CD8-positive, alpha-beta memory T cell (primary cell): ENCODE measurements at places on chromosomes 5 and 9. TPM values are rescaled to one million over a fixed set of nuclear protein-coding genes. Genes with fewer than 3 reads are reported as not detected.
A peak's percentile ranks its signal among the peaks of the same experiment; 100 is the strongest.

GRCh38 chr9:80622508-80622907 lies 1050.7 kb downstream of the TLE4 start:
- DNase-seq, result no peak

DNA sequence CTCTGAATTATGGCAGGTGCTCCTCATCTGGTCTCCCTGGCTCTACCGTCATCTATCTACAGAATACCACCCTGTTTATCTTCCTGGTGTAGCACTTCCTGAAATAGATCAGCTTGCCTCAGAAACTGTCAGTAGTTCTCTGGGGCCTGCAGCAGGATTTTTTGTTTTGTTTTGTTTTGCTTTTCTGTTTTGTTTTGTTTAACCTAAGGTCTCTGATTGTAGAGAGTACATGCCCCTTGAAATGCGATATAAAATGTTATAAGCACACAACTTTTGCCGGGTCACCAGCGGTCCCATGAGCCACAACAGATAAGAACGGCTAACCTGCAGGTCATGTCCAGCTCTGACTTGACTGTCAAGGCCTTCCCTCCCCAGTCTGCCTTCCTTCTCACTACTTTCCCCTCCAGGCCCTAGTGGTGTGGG lies 26.6 kb upstream of the CREBRF start:
- no peak for DNase-seq

GRCh38 chr9:132260846-132261245 lies 93.9 kb downstream of the SETX start:
- no peak for DNase-seq

GRCh38 chr5:18236386-18236785 lies 602.1 kb downstream of the TAF11L14 start:
- DNase-seq, result no peak

- DNase-seq, result no peak
Observed at GRCh38 chr5:98416541-98416940, 356.9 kb upstream of the RGMB start.

DNA sequence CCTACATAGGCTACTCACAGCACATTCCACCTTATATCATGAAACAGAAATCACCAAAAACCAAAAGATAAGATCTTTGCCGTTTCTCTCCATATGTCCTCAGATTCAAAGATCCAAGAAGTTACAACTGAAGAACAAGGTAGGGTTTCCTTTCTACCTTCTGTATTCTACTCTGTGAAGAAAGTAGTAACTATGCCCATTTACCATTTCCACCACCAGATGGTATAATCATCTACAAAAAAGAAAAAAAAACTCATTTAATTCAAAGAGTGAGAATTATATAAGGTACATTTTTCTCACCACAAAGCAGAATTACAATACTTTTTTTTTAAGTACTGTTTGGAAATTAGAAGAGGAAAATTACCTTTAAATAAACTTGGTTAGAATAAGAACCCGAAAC lies 172.6 kb upstream of the PTGER4 start:
- no peak for DNase-seq

- DNase-seq, result no peak
Observed at GRCh38 chr5:11715461-11716196, 188.6 kb downstream of the CTNND2 start.

- no peak for DNase-seq
Observed at GRCh38 chr5:139952574-139952973, 90.5 kb downstream of the NRG2 start.

GRCh38 chr5:119037496-119038215 lies 33.2 kb upstream of the DMXL1 start:
- no peak for DNase-seq

- no peak for DNase-seq
Observed at GRCh38 chr5:1226839-1227581, 1.8 kb downstream of the SLC6A18 start.

DNA sequence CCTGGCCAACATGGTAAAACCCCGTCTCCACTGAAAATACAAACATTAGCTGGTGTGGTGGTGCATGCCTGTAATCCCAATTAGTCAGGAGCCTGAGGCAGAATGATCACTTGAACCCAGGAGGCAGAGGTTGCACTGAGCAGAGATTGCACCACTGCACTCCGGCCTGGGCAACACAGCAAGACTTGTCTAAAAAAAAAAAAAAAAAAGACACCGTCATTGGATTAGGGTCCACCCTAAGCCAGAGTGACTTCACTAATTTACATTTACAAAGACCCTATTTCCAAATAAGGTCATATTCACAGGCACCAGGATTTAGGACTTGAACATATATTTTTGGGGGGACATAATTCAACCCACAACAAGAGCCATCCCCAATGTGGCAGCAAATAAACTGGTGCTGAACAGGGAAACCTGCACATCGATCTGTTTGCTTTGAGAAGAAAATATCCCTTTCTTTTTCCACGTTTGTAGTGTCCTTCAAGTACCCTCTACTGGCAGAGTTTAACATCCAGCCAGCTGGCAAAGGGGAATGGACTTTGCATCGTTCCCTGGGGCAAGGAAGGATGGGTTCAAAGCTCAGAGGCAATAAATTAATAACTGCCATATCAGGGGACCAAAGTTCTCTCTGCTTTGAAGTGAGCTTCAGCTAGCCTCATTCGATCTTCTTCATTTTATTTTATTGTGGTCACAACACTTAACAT lies 3.7 kb upstream of the DNAJC25 start:
- DNase-seq, result no peak

DNA sequence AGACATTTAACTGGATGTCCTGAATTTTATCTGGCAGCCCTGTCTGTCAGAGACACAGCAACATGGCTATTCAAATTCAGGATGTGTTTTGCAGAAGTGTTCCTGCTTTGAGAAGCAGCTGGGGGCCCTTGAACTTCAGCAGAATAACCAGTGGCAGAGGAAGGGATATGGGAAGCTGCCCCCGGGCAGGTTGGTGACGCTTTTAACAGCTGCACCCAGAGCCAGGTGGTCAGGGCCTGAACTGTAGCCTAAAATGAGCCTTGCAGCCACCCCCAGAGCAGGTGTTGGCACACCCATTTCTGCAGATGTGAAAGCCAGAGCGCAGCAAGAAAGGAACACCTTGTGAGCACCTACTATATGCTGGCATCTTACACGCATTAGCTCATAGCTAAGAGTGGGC lies 128.7 kb upstream of the BOD1 start:
- no peak for DNase-seq

GRCh38 chr5:59583151-59583809 lies 310.2 kb downstream of the PDE4D start:
- DNase-seq, result no peak

DNA sequence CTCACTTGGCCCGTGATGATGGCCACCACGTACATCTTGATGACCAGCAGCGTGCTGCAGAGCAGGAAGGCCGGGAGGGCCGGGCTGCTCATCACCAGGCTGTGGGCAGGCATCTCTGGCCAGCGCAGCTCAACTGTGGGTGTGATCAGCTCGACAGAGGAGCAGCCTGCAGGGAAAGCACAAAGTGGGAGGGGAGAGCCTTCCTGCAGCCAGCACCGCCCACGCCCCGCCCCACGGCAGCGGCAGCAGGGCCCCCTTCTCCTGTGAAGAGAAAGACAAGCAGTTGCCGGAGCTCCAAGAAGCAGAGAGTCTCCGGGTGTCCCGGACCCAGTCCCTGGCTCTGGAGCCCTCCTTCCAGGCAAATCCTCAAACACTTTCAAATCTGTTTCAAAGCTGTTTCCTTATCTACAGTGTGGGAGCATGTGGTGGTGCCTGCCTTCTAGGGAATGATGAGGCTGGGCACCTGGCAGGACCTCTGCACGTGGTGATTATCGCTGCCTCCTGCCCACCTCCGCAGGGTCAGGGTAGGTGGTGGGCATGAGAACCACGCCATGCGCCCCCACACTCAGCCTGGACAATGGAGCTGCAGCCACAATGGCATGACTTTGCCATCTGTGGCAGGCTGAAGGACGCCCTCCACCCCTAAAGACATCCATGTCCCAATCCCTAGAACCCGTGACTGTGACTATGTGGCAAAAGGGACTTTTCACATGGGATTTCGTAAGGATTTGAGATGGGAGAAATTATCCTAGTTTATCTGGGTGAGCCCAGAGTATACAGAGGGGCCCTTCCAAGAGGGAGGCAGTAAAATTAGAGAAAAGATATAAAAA lies at the start of gene PTGES:
TSS of gene PTGES (minus strand) at position 143 of the 830 bp plus-strand sequence. CDS start at position 113, 30 bp downstream.
- peak; percentile 53 for DNase-seq

DNA sequence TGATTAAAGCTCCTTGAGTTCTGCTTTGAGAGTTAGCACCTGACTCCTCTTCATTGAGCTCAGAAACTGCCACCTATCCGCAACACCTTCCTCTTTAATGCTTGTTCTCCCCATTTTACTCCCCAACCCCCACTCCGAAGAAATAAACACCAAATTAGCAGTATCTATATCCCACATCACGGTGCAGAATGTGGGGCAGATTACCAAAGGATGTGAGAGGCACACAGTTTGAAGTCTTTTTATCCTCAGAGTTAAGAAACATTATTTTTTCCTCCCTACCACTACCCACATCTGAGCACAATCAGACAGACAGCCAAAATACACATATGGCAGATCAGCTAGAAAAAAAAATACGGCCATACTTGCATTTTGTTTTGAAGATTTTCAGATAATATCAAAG lies 26.1 kb upstream of the IL7R start:
- DNase-seq, result no peak

GRCh38 chr9:90176901-90177300 lies 465.7 kb downstream of the DIRAS2 start:
- no peak for DNase-seq

CARTPT gene
- not detected for total RNA-seq

HSPB3 gene
- not detected for total RNA-seq

SEMA5A gene
- total RNA-seq, result not detected

IL3 gene
- 71.9 TPM for total RNA-seq

BARHL1 gene
- not detected for total RNA-seq

EGFL7 gene
- total RNA-seq, result 0.95 TPM

QRFP gene
- not detected for total RNA-seq

IRF1 gene
- 115 TPM for total RNA-seq

TRIM36 gene
- total RNA-seq, result 0.58 TPM

PCDHB4 gene
- not detected for total RNA-seq

WNK2 gene
- 0.20 TPM for total RNA-seq

ANKRD18B gene
- total RNA-seq, result not detected

C9 gene
- not detected for total RNA-seq

TRAF1 gene
- total RNA-seq, result 316 TPM

SPTLC1 gene
- 60.7 TPM for total RNA-seq
